ENCODE measurements at places on chromosomes 16 and 17.

DNA sequence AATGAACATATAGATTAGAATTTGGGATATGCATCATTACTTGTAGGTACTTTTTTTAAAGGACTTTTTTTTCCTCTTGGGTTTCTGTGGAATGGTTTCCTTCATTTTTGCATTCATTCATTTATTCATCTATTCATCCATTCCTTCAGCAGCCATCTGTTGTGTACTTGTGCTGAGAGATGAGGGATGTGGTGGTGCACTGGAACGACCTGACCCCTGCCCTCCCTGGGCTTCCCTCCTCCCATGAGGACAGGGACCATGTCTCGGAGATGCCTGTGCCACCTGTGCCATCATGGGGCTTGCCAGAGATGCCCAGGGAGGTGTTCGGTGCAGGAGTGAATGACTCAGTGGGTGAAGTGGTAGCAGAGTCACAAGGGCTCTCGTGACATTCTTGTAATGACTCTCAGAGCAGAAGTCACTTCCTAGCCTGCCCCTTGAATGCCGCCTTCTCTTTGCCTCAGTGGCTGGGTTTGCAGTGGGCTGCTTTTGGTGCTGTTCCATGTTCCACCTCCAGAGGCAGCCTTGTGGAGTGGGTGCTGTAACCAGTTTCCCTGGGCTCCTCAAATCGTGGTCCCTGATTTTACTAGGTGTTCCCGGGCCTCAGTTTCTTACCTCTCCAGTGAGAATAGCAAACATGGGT lies 43.9 kb downstream of the CLEC16A start:
- no peak for DNase-seq

DNA sequence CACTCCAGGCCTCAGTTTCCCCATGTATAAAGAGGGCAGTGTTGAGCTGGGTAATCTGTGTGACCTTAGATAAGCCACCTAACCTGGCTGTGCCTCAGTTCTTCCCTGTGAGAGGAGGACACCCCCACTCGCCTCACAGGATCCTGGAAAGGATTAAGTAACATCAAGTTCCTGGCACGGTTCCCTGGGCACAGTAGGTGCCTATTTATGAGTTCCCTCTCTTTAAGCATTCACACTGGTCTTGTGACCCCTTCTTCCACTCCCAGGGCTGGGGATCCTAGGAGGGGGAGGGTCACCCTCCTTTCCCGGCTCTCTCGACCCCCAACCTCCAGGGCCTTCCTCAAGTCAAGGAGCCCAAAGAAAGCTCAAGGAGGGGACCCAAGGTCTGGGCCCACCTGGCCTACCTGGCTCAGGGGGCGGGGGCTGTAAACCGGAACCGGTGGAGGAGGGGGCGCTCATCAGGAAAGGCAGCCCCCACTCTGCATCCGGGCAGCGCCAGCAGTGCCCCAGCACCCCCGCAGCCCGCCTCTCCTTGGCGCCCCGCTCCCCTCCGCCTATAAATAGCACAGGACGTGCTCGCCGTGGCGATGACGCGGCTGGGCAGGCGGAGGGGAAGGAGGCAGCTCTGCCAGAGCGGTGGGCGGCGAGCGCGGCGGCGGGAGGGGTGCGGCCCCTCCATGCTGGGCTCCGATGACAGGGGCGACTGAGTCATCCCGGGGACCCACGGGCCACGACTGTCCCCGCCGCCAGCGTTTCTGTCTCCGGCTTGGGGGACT lies 9.4 kb downstream of the RPL19 start:
- peak; percentile 53 for DNase-seq

DNA sequence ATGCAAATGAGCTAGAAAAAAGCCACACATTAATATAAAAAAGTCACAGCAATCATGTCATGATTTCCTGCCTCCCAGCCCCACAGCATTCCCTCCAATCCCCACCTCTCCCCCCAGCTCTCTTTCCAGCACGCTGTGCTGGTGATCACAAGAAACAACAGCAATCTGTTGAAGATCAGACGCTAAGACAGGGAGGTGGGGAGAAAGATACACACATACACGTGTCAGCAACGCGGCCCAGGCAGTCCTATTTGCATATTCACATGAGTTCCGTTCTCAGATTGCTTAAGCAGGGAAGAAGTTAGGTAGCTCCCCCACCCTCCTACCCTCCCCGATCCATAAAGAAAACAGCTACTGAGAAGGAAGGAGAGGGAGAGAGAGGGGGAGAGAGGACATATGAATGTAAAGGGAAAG lies 405.5 kb upstream of the PSMD7 start:
- no peak for DNase-seq

DNA sequence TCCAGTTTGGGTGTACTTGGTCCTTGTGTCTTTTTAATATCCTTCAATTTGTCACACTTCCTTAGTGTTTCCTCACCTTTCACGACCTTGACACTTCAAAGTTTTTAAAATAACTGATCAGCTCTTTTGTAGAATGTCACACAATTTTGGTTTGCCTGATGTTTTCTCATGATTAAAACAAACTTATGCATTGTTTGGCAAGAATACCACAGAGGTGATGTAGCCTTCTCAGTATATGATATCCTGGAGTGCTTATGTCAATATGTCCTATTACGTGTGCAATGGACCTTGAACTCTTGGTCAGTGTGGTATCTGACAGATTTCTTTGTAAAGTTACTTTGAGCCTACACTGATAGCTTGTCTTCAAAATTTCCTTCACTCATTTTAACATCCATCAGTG lies 297.4 kb downstream of the CNTNAP4 start:
- no peak for DNase-seq

GRCh38 chr16:7334801-7335560 lies 2.3 kb downstream of the RBFOX1 start:
- no peak for DNase-seq

DNA sequence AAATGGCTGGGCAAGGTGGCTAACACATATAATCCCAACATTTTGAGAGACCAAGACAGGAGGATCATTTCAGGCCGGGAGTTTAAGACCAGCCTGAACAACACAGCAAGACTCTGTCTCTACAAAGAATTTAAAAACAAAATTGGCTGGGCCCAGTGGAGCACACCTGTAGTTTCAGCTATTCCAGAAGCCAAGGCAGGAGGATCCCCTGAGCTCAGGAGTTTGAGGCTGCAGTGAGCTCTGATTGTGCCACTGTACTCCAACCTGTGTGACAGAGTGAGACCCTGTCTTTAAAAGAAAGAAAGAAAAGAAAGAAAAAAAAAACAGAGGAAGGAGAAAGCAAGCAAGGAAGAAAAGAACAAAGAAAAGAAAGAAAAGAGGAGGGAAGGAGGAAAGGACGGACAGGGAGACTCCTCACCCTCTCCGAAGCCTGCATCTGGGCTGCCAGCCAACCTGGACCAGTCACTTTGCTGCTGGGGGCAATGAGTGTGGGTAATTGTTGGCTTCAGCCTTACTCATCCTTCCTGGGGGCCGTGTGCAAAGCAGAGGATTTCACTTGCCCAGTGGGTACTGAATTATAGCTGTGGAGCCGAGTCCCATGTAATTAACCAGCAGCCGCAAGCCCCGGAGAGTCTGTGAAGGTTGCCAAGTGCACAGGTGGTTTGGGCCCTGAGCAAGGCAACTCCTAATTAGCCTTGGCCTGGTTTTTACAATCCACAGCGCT lies 6.7 kb upstream of the MT4 start:
- no peak for DNase-seq

DNA sequence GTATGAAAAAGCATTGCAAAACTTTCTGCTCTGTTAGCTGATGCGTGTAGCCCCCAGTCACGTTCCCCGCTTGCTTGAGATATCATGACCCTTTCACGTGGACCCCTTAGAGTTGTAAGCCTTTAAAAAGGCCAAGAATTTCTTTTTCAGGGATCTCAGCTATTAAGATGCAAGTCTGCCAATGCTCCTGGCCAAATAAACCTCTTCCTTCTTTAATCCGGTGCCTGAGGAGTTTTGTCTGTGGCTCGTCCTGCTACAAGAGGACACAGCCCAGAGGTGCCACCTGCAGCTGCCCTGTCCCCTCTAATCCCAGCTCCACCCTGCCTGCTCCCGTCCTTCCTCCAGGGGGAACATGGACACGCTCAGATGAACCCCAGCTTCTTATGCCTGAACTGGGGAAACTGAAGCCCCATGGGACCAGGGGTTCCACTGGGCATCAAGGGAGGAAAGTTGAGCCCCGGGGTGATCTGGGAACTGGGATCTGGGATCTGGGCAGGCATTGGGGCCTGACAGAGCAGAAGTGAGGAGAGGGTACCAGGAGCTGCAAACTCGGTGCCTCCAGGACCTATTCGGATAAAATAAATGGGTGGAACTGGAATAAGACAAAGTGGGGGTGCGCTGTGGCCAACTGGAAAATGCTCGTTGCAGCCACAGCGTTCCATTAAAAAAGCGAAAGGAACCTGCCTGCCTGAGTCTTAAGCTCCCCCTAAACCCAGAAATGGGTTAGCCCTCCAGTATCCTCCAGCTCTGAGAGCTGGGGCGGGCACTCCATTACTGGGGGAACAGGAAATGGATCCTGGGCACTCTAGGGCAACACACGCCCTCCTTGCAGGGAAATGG lies 19.7 kb downstream of the QPRT start:
- no peak for DNase-seq
